ENCODE measurements at places on chromosomes 4 and X.

GRCh38 chrX:136639506-136640176 lies 8.3 kb upstream of the CD40LG start:
- DNase-seq, result no peak

DNA sequence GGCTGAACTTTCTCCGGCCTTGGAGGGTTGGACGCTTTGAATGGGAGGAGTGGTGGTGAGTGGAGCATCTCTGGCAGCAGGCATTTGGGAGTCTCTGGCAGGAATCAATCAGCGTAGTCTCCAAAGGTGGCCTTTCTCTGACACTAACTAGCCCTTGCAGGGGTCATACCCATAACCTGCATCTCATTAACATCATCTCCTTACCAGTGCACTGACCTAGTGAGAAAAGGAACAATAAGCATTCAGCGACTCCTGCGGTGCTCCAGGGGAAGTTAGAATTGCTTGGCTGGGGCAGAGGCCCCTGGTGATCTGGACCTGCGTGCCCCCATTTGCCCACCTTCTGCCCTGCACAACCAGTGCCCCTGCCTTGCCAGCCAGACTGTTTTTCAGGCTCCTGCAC lies 161.9 kb downstream of the PTTG2 start:
- DNase-seq, result no peak

DNA sequence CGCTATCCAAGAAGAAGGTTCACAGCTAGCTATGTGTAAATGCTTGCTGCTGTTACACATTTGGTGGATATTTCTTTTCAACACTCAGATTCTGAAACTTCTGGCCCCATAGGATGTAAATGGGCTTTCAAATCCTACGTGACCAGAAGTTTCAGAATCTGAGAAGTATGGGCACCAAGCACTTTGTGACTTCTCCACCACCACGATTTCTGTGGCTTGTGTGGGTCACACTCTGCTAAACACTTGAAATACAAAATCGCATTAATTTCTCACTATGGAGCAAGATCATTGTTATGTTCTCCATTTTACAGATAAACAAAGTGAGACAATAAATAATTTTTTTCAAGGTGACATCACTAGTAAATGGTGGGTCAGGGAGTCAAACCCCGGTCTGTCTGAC lies 259.4 kb upstream of the JADE1 start:
- no peak for DNase-seq

DNA sequence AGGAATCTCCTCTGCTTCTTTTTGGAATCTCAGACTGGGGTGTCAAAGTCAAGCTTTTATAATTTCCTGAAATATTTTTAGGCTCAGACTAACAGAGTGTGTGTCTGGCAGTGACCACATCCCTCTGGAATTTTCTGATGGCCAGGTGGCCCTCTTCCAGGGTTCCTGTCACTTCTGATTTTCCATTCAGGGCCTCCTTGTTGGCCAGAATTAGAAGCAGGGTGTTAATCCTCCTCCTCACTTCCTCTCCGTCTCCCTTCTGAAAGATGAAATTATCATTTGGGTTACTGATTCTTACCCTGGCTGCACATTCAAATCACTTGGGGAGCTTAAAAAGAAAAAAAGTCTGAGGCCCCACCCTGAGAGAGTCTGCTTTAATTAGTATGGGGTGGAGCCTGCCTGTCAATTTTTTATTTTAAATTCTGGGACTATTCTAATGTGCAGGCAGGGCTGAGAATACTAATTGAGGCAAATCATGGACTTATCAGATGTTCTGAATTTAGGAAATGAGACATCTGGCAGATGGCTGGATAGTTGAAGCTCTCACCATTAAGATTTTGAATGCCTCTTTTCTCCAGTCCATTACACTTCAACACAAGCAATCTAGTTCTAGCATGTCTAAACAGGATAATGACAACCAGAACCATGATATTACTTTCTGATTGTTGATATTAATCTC lies 43.2 kb downstream of the HAND2 start:
- DNase-seq, result no peak

DNA sequence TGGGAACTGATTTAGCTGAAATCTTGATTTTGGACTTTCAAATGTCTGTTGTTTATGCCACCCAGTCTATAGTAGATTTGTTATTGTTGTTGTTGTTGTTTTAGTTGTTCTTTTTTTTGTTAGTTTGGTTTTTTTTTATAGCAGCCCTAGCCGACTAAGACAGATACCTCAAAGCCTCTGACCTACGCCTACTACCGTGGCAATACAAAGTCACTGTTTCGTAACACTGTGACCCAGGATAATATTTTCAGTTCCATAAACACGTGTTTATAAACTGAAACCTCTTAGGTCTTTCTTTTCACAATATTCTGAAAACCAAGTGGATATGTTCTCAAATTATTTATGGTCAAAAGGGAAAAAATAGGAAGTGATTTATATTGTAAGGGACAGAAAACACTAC lies 32.8 kb downstream of the VCX2 start:
- DNase-seq, result no peak

GRCh38 chr4:7532043-7532442 lies 97.3 kb upstream of the PSAPL1 start:
- no peak for DNase-seq

All from effector CD4-positive, alpha-beta T cell (primary cell).